Keratinocyte (primary cell): ENCODE measurements at places on chromosomes 6 and 20. TPM values are rescaled to one million over a fixed set of nuclear protein-coding genes. Genes with fewer than 3 reads are reported as not detected.

GRCh38 chr6:87714093-87714842, 12.2 kb upstream of the AKIRIN2 start:
- no peak for DNase-seq

GRCh38 chr6:44676246-44676790, 288.8 kb downstream of the CDC5L start:
- DNase-seq, result no peak

- DNase-seq, result no peak
Observed at GRCh38 chr6:90820436-90820835, 233.6 kb upstream of the MAP3K7 start.

- no peak for DNase-seq
Observed at GRCh38 chr6:7108196-7108963, 619 bp downstream of the RREB1 start.

DNA sequence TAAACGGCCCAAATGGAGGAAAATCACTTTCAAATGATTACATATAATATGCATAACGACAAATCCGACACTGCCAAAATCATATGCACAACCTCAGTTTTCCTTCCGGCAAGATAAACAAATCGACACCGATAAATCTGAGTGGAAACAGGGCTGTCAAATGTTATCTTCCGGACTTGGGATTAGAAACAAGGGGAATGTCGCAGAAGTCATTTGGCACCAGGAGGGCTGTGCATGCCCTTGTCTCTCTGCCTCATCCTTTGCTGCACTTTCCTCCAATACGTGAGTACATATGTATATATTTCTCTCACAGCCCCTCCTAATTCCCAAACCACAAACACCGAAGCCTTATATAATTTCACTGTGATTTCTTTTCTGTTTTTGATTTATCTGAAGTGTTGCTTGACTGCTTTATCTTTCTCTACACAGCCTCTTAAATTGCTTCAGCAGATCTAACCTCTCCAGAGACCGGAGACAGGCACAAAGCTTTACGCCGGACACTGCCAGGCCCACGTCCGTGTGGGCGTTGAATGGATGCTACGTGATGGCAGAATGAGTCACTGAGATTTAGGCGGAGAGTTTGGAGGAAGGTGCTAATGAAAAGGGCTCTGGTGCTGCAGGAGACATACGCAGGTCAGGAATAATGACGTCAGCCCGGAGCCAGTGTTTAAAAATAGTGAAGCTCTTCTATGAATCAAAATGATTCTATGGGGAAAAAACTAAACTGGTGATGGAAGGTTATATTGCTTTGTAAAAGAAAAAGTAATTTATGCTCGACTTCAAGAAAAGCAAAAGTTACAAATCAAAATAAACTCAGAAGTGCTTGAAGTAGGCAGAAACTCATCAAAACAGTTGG, 21.0 kb upstream of the PRELID3B start:
- no peak for DNase-seq

DNA sequence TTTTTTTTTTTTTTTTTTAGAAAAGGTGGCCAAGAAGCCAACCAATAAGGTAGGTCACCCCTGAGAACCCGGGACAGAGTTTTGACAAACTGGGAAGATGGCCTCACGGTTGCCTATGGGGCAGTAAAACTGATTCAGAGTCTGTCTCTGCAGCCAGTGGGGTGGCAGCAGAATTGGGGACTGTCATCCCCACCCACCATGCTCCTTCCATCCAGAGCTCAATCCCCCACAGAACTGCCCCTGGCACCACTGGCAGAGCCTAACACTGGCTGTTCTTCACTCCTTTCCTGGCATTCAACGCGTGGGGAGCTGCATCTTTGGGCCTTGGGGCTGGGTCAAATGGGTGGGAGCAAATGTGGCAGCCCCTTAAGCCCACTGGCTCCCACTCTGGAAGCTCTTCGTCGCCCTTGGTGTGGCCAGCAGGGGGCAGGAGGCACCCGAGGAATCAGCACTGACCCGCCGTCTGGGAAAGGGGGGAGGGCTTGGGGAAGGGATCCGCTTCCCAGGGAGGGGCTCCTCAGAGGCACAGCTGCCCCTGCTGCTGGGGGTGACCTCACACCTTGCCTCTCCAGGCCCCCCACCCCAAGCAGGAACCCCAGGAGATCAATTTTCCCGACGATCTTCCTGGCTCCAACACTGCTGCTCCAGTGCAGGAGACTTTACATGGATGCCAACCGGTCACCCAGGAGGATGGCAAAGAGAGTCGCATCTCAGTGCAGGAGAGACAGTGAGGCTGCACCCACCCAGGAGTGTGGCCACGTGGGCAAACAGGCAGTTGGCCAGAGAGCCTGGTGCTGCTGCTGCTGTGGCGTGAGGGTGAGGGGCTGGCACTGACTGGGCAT, 10.4 kb downstream of the CD40 start:
- no peak for DNase-seq

GRCh38 chr6:21823371-21823770, 229.8 kb downstream of the SOX4 start:
- no peak for DNase-seq

DNA sequence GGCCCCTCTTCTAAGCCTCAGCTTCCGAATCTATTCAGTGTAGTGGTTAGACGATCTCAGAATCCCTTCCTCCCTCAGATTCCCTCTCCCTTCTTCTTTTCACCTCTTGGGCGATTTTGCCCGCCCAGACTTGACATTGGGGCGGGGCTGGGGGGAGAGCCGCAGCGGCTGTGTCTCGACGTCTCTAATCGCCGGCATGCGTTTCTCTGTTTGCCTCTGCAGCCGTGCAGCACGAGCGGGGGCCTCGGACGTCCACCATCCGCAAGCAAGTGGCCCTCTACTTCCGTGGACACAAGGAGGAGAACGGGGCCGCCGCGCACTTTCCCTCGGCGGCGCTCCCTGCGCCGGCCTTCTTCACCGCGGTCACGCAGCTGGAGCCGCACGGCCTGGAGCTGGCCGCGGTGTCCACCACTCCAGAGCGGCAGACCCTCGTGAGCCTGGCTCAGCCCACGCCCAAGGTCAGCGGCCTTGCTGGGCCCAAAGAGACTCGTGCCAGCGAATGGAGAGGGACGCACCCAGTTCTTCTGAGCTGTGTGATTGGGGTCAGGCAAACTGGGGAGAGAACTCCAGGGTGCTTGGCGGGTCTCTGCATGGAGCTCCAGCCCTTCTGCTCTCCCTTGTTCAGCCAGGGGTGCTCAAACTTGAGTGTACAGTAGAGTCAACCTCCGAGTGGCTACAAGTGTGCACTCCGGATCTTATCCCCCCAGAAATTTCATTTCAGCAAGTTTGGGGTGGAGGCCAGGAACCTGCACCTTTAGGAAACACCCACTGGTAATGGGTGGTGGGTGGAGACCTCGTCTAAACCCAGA, 10.7 kb downstream of the NR2E1 start:
- no peak for DNase-seq

DNA sequence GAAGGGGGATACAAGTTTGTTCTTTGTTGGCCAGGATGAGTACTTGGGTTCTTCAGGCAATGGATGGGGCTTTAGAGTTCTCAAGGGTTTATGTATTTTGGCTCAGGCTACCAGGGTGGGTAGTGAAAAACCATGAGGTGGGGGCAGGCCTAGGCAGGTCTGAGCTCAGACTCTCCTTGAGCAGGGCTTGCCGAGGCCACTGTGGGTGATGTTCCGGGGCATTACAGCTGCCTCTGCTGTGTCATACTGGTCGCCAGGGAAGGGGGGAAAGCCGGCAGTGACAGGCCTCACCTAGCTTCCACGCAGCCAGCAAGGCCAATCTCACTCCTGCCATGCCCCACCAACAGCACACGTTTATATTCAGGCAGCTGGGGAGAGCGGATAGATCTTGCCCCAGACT, 79.6 kb downstream of the BCKDHB start:
- DNase-seq, result no peak

GRCh38 chr20:60269573-60270162, 311.4 kb downstream of the CDH26 start:
- DNase-seq, result no peak

- DNase-seq, result no peak
Observed at GRCh38 chr6:139965393-139965792, 590.9 kb upstream of the CITED2 start.

DNA sequence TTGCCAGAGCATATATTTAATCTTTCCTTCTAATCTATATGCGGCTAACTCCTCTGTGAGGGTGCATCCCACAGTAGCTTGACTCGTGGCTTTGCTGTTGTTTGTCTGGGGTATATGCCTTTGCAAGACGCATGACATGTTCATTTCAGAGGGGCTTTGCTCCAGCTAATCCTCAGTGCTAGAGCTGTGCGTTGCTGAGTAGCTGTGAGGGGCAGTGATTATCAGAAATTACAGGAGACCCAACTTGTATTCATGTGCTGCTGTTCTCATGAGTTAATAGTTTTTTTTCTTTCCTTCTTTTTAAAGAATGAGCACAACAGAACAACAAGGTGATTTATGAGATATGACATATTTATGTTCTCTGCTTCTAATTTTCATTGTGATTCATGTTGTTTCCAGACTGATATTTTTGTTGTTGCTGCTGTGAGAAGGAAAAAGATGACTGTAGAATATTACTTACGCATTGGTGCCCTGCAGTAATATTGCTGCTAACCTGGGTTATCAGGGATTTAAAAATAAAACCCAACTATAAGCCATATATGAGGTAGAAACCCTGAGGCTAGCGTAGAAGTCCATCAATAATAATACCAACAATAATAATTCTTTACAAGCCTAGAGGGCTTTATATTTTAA, 168.3 kb downstream of the KLHL32 start:
- no peak for DNase-seq

GRCh38 chr6:73152966-73153757, 72.1 kb downstream of the KHDC1L start:
- DNase-seq, result no peak

DNA sequence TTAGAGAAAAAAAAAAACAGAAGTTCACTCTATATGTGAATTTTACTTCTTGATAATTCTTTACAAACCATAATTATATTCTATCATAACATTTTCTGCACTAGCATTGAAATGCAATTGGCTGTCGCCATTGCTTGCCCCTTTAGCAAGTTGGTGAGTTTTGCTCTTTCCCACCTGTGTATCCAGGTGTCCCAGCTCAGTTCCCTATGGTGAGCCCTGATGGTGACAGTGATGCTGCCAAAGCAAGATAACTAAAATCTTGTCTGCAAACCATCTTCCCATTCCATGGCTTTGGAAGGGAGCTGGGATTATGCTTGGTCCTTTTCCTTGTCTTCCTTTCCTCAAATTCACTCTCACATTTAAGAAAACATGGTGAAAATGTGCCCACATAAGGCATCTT, 429.6 kb downstream of the NKAIN2 start:
- no peak for DNase-seq

DNA sequence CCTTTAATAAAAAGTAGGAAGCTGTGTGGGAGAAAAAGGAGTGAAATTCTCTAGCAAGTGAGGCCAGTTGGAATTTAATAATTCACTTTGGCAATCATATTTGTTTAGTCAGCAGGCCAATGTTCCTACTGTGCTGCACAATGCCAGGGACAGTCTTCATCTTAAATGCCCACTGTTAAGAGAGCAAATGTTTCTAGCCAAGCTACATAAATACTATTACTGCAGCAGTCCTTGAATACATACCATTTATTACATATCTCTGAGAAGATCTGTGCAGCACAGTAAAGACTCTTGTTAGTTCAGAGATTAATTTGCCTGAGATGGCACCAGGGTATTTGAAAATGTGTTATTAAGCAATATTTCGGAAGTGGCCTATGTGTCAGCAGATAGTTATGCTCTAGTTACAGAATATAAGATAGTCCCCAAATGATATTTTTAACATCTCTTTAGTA, 105.4 kb downstream of the OGFRL1 start:
- no peak for DNase-seq

GRCh38 chr20:1479831-1480595, 11.2 kb downstream of the SIRPB2 start:
- no peak for DNase-seq

DNA sequence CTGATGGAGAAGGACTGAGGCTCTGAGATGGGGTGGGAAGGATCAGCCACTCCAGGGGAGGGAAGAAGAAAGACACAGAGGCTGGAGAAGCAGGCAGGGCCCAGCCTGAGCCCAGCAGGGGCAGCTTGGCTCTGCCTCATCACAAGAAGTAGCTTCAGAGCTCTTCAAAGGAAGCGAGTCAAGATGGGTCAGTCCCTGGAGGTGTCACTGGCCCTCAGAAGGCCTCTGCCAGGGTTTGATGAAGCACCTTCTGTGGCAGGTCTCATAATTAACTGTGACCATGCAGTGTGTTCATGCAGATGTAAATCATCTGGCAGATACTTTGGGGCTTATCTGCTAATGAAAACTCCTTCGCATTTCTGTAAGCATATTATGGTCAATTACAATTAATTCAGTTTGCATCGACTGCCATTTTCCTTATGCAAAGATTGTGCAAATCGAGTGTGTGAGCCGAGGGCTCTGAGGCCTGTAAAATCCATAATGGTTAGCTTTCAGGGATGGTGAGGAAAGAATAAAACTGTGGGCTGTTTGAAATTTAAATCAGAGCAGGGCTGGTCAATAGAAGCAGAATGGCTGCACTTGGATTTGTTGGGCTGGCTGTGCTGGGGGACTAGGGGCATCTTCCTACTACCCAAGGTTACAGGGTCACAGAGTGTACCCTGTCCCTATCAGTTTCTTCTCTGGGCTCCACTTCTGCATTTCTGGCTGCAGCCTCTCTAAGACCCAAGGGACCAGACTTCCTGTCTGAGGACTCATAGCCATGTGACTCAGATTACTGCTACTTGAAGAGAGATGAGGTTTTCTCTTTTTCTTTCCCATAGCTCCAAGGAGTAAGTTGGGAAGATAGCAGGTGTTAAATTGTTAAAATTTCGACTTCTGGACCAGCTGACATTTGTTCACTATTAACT, 376.6 kb downstream of the DHX35 start:
- DNase-seq, result no peak

- DNase-seq, result no peak
Observed at GRCh38 chr6:46014511-46015118, 1.0 kb downstream of the CLIC5 start.

The STK4 gene
- polyA plus RNA-seq, result 23.4 to 30.5 TPM (median 27.4 TPM) in 3 replicates

The LKAAEAR1 gene
- polyA plus RNA-seq, result not detected in 3 replicates

The ACTR5 gene
- 9.7 to 10.1 TPM (median 9.9 TPM) in 3 replicates for polyA plus RNA-seq

The SLCO4A1 gene
- 0.43 to 1.8 TPM (median 1.4 TPM) in 3 replicates for polyA plus RNA-seq

The ANKRD66 gene
- polyA plus RNA-seq, result not detected in 3 replicates

The BANF2 gene
- polyA plus RNA-seq, result not detected in 3 replicates
